ENCODE measurements at places on chromosomes 2 and 18.

- no peak for DNase-seq
Observed at GRCh38 chr2:98164256-98164655, 77.3 kb downstream of the VWA3B start.

DNA sequence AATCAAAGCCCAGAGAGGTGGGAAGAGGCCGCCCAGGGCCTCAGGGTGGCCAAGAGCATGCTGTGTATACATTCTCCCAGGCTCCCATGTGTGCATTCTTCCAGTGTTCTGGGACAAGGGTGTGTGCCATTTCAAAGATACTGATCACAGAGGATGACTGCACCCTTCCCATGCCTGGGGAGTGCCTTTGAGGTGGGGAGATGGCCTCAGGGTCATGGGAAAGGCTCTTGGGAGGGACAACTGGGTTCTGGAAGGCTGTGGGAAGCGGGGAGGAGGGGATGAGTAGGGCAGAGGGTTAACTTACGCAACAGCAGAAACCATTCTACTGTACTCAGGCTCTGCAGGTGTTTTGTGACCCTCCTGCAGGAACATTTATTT is 40.9 kb downstream of the KLHL29 start:
- DNase-seq, result no peak

DNA sequence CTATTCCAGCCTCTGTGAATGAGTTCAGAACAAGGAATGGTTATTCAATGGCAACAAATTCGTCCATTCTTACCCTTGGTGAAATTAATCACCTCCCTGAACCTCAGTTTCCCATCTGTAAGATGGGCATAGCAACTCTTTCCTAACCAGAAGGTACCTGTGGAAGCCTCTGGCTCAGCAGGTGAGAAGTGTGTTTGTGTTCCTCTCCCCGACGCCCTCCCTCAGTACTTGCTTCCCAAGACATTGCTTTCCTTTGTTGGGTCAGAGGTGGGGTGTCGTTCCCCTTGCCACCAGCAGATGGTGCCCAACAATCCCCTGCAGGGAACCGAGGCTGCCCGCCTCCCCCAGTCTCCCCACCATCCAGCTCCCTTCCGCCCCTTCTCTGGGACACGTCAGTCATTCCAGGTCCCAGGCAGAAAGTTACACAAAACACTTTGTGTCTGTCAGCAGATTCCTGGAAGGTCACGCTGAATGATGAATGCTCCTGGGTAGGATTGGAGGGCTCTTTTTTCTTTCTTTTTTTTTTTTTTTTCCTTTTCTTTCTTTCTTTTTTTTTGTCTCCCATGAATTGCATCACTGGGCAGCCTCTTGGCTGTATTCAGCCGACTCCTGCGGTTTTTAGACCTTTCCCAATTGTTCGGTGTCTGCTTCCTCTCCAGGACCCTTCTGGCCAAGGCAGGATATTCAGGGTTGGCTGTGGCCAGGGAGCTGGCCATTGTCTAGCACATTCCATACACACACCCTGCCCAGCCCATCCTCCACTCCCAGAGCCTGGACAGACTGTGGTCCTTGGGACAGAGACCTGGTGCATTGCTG is 117.3 kb downstream of the LPIN1 start:
- DNase-seq, result peak; percentile 9

DNA sequence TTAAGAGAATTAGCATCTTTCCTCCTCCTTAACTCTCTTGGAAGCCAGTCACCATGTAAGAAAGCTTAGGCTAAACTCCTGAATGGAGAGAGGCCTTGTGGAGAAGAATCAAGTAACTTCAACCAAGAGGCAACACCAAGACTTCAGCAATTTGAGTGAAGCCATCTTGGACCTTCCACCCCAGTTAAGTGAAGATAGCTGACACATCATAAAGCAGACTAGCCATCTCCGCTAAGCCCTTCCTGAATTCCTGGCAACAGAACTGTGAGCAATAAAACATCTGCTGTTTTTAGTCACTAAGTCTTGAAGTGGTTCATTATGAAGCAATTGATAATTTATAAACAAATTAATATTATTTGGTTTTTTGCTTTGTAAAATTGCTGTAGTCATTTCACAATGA is 1.5 kb upstream of the ZNF397 start:
- DNase-seq, result no peak

- DNase-seq, result no peak
Observed at GRCh38 chr18:8688816-8689215, 16.5 kb upstream of the MTCL1 start.

- no peak for DNase-seq
Observed at GRCh38 chr18:74370115-74370514, 54.5 kb downstream of the C18orf63 start.

- DNase-seq, result no peak
Observed at GRCh38 chr2:65918760-65919187, 486.4 kb upstream of the SPRED2 start.

DNA sequence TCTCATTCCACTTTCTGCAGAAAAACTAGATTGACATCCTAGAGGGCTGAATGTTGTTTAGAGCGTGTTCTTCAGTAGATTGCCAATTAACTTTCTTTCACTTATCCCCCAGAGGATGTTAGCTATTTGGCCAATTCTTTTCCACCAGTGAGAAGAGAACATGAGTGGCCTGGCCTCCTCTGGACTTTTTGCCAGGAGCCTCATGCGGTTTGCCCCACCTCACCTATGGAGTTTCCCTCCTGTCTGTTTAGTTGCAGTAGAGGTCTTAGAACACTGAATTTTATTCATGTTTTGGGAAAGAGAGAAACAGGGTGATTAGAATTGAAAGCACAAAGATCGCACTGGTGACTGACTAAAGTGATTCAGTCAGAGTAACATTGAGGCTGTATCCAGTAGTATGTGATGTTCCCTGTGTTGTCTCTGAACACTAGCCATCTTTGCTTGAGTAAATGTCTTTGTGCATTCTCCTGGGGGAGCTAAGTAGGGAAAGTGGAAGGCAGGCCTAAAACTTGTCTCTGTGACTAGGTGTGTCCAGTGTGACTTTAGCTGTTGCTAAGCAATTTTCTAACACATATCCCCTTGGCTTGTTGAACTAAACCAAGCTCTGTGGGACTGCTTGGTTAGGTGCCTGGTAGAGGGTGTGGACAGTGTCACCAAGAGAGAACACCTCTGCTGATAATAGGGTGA is 34.0 kb downstream of the UGP2 start:
- DNase-seq, result no peak

DNA sequence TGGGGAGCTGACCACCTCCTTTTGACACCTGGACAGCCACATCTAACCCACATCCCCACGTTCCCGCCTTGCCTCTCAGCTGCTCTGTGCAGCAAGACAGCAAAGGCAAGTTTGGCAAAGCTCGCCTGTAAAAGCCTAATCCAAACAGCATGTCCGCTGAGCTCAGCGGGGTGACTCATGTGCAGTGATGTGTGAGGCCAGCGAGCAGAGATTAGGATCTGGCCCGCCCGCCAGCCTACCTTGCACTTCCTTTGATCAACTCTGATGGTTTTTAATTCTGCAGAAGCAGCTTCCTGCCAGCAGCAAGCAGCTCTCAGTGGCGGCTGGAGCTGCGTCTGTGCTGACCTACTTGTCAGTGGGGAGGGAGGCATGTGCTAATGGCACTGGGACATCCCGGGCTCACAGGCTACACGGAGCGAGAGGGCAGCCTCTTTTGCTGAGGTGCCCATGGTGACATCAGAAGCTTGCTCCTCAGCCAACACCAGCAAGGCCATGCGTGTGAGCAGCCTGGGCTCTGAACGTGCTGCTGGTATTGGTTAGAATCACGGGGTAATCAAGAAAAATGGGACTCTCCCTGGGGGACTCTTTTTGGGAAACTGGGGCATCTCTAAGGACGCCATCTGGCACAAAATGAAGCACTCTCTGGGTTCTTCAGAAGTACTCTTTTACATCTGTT is 36.0 kb upstream of the EML4 start:
- no peak for DNase-seq

- no peak for DNase-seq
Observed at GRCh38 chr2:20561637-20562454, 89.1 kb downstream of the HS1BP3 start.

DNA sequence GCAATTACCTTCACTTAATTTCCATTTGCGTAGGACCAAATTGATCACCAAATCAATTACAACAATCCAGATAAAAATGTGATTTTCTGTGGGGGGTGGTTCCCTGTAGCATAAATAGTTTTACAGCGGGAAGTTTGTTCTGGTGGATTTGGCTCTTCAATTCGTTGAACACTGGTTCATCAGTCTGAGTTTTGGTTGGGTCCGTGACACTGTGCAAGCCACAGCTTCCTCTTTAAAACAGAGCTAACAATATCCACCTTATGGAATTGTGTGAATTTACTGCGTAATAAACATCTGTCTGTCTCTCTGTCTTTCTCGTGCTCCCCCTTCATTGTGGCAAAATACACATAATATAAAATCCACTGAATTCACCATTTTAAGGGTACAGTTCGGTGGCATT is 310.8 kb downstream of the TGIF1 start:
- no peak for DNase-seq

DNA sequence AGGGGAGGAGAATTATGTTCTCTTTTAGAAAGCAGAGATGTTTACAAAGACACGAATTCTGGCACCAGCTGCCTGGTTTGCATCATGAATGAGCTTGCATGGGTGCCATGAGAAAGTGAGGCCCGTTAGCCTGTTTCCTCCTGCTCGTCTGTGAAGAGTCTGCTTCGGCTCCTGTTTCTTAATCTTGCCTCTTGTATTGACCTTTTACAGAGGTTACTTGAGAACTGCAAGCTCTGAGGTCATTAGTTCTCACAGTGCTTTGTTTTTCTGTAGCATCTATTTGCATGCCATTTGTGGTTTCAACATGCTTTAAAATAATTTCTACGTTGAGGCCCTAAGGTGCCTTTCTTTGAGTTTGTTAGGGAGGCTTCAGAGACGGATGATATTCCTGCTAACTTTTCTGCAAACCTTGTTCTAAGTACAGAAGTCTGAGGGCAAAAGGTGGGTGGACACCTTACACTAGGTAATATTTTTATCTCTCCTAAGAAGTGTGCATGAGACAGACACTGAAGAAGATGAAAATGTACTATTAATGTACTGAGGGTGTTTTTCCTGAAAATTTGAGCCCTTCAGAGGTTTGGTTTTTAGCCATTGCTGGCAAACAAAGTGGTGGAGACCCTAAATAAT is 53.4 kb upstream of the LINC00305 start:
- DNase-seq, result no peak

DNA sequence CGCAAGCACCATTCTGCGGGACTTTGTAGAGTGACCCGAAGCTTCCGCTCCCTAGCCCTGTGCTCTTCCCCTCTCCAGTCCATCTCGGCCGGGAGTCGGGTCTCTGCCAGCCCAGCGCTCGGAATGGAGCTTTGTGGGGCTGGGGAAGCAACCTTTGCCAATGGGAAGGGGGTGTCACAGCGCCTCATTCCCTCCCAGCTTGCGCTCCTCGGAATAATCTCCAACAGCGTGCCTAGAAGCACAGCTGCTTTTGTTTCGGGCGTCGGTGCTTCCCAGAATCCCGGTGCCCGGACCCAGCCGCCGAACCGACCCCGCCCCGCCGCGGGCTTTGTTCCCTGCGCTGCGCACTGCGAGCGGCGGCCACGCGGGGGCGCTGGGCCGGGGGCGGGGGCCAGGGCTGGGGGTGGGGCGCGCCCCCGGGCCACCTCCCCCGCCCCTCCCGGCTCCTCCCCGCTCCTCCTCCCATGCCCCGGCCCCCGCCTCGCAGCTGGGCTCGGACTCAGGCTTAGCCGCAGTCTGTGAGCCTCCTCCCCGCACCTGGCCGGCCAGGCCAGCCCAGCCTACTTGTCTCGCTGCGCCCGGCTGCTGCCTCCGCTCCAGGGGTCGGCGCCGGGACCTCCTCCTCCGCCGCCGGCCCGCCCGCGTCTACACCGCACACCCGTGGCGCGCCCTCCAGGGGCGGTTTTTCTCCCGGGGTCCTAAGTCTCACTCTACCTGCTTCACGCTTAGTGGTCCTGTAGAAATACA is 77.7 kb upstream of the SMAD2 start:
- no peak for DNase-seq

- DNase-seq, result no peak
Observed at GRCh38 chr2:164039270-164039669, 303.5 kb upstream of the FIGN start.

GRCh38 chr2:172710584-172711047 is 25.0 kb upstream of the RAPGEF4 start:
- DNase-seq, result no peak

- no peak for DNase-seq
Observed at GRCh38 chr2:238260883-238261282, 21.0 kb upstream of the HES6 start.

DNA sequence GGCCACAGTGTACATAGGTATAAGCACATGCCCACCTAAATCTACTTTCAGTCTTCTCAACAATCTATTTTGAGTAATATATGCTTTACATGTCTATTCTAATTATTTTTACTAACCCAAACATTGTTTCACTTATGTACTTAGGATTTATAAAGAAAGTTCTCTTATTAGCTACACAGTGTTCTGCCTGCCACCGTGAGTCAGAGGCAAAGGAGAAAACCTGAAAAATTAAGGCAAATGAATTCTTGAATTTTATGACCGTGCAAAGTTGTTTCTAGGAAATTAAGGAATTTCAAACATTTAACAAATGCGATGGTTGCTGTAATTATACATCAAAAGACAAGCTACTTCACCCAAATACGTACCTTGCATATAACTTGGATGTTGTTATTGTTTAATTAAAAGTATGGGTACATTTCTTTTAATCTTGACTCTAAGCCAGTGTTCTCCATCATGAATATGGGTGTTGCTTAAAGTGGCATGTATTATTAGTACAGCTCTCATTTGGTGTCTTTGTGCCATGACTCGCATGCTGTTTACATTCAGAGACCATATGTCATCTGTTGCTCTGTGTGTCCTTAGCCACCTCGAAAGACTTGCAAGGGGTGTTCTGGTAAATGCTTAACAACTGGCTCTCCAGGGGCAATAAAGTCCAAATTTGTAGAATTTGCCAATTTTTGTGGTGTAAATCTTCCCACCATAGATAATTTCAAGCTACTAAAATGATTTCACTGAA is 154.3 kb upstream of the FN1 start:
- DNase-seq, result no peak

DNA sequence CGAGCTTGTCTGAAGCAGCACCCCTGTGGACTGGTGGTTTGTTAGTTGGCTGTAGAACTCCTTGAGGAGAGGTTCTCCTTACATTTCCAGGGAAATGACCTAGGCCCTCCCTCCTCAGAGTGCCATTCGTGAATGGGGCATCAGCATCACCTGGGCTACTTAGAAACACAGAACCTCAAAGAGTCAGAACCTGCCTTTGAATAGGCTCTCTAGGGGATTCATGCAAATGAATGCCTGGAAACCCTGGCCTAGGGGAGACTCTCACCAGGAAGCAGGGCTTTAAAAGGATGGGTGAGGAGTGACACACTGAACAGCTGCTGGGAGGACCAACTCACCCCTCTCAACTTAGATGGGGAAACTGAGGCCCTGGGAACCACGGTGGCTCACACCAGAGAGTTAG is 2.1 kb upstream of the MOCOS start:
- no peak for DNase-seq

- no peak for DNase-seq
Observed at GRCh38 chr18:39389800-39390379, 1824.3 kb upstream of the CELF4 start.

- DNase-seq, result no peak
Observed at GRCh38 chr2:239800785-239801386, 224.3 kb downstream of the NDUFA10 start.

GRCh38 chr18:2610549-2610948 is 39.2 kb downstream of the NDC80 start:
- DNase-seq, result no peak

GRCh38 chr2:8645176-8645831 is 36.6 kb upstream of the ID2 start:
- no peak for DNase-seq

Measured in NCI-H1417 treated with DMSO at 0.1 percent for 48 hours (cell line).